GM13976 (cell line): ENCODE measurements at places on chromosomes 5 and 9.

GRCh38 chr5:154205441-154206117, 15.0 kb downstream of the GALNT10 start:
- no peak for DNase-seq

GRCh38 chr5:169162407-169162806, 138.5 kb downstream of the SLIT3 start:
- no peak for DNase-seq

- no peak for DNase-seq
These were observed 14.4 kb upstream of the PLEKHG4B start for GRCh38 chr5:77546-77945.

DNA sequence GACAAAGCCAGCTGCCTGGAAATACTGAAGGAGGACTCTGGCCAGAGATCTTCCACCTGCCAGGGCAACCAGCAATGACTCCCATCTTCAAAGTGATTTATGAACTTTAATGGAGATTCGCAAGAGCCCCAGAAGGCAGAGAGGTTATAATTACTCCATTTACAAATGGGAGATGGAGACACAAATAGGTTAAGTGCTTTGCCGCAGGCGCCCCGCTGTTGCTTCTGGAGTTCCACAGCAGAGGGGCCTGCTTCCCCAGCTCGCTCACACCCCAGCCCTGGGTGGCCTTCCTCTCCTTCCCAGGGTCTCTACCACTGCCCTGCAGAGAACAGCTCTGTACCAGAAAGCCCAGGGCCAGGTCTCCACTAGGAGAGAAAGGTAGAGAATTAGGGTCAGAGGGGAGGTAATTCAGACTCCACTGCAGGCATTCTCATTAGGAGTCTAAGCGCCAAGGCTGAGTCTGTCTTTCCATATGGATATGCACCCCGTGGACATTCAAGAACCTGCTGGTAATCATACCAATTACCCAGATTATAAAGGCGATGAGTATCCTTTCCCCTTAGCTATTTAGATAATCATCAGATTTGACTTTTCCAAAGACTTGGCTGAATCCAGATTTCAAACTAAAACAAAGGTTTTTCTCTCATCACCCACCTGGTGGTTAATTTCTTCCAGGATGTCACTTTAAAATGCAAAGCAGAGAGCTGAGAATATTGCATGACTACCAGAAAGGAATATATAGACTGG, 157.6 kb upstream of the TUT7 start:
- DNase-seq: no peak

DNA sequence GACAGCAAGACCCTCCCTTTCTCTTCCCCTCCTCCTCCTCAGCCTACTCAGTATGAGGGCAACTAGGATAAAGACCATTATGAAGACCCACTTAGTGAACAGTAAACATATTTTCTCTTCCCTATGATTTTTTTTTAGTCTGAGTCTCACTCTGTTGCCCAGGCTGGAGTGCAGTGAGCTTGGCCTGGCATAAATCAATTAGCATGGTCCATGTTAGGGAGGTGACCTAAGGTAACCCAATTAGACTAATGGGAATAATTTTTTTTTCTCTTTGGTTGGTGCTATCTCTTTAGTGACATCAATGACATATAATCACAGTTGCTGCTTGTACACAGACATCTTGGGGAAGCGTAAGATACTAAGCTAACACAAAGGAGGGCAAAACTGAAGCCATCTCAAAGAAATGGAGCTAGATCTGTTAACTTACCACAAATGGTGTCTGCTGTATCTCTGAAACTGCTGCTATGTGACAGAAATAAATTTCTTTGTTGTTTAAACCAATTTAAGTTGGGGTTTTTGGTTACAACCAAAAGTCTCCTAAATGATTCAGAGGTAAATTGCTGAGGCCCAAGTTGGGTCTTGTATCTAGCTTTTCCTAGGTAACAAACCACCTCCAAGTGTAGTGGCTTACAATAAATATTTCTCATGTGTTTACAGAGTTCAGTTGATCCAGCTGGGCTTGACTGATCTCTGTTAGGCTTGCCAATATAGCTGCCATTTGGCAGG, 13.3 kb downstream of the PKD2L2 start:
- no peak for DNase-seq

DNA sequence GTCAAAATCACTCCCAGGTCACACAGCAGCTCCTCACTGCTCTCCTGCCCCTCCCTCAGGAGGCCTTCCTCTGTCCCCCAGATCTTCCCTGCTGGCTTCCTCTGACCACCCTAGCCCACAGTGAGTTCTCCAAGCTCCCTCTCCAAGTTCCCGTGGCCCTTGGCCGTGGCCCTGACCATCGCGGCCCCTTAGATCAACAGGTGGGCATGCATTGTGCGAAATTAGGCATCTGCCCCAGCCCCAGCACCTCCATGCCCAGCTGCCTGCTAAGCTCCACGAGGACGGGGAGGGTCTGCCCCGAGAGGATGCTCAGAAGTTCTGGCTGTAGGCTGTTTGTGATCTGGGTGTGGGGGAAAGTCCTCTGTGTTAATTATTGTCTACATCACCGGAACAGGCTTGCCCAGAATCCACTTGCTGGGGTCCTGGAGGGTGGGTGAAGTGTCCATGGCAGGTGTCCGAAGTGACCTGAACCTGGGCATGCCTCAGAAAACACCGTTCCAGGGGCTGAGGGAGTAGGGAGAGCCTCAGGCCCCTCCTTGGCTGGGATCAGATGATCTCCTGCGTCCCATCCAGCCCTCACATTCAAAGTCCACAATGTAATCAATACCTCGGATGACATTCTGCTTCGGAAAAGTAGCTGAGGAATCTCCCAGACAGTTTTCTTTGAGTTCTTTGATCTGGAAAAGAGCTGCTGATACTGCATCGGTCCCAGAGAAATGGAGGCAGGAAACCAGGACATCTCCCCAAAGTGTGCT, 194.8 kb downstream of the PAX5 start:
- no peak for DNase-seq

- DNase-seq: no peak
These were observed 567.2 kb upstream of the MEF2C start for GRCh38 chr5:89450149-89450538.

DNA sequence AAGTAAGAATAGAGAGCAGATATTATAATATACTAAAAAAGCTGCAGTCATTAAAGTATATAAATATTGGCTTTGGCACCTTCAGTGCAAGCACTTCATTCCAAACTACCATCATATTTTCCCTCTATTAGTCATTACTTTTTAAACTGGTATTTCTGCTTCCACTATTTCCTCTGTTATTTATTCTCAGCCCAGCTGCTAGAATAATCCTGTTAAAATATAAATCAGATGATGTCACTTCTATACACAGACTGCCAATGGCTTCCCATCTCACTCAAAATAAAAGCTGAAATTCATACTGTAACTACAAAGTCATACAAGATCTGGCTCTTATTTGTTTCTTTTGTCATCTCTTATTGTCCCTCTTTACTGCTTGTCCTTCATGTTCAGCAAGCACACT, 432.9 kb downstream of the TLE4 start:
- no peak for DNase-seq

DNA sequence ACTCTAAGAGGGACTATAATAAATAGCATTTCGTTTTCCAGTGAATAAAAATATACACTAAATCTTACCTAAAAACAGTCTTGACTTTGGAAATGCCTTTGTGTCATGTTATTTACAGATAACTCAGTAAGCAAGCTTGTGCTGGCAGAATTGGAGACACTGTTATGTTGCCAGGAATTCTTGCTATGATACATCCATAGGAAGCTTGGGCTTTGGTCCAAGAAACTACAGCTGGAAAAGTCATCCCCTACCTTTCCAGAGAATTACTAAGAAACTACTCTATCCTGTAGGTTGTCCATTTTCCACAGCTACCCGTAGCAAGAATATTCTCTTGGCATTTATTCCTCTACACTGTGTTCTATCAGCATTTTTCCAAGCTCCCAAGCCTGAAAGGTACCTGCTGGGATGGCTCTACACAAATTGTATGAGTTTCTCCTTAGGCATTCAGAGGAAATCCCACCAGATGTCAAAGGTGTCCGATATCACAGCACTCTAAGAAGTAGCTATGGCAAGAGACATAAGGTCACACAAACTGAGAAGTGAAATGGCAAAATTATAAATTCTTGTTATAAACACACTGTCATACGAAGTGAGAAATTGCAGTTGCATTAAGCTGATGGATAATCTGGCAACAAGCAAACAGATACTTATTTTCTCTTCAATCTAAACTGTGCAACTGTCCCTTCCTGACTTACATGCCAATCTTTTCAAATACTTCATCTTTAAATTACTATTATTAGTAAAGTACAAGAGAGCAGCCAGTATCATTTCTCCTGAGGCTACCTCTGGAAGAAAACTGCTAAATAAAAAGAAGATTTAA, 68.5 kb downstream of the MCTP1 start:
- no peak for DNase-seq

DNA sequence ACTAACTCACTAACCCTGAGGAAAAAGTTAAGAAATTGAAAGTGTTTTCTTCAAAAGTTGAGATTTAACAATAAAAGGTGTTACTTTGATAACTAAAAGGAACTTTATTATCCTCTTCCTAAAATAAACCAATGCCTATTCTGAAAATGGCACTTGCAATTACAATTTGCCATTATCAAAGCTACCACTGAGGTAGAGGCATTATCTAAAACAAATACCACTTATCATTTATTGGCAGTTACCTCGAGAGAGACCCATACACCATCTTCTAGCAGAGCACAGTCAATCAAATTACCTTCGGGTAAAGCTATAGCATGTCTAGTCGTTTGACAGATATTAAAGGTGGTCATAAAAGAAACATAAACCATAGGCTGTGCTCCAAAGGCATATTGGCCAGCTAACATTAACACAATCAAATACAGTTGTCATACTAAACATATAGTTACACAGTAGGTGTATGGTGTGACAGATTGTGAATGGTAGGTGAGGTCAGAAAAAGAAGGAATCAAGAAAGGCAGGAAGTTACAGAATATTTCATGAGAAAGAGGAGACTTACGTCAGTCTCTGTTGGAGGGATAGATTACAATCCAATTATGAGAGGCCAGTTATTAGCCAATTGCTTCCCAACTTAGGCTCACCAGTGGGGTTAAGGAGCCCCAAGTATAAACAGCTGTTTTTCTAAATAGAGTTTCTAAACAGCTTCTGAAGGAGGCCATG, 56.3 kb downstream of the VCAN start:
- no peak for DNase-seq

- peak; percentile 34 for DNase-seq
These were observed 12.3 kb downstream of the CCNH start for GRCh38 chr5:87400305-87400899.

GRCh38 chr5:146877783-146878475, 628 bp downstream of the PPP2R2B start:
- peak; percentile 37 for DNase-seq

- no peak for DNase-seq
These were observed 1354.4 kb upstream of the C9orf72 start for GRCh38 chr9:28927691-28928090.

GRCh38 chr5:153584960-153585359, 94.5 kb downstream of the GRIA1 start:
- DNase-seq: no peak

GRCh38 chr9:125911861-125912644, 164.9 kb downstream of the PBX3 start:
- no peak for DNase-seq

GRCh38 chr9:105176194-105176593, 68.3 kb upstream of the SLC44A1 start:
- no peak for DNase-seq

- no peak for DNase-seq
These were observed 158.7 kb downstream of the DRD1 start for GRCh38 chr5:175285261-175285660.

GRCh38 chr9:96721303-96721702, 56.6 kb downstream of the ZNF510 start:
- DNase-seq: no peak

DNA sequence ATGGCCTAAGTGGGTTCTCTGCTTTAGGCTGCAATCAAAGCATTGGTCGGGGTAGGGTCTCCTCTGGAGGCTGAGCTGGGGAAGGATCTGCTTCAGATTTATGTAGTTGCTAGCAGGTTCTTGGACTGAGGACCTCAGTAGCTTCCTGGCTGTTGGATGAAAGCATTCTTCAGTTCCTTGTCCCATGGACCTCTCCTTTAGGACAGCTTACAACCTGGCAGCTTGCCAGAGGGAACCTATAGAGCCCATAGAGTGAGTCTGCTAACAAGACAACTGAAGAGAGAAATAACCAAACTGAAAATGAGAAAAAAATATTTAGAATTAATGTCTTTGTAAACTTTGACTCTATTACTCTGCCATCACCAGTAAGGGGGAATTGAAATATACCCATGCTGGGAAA, 12.4 kb downstream of the MRPS30 start:
- no peak for DNase-seq
